ENCODE measurements at places on chromosomes 12 and 14. TPM values are rescaled to one million over a fixed set of nuclear protein-coding genes. Genes with fewer than 3 reads are reported as not detected.

KRT72 gene
- total RNA-seq, result 0.11 TPM

ENDOU gene
- not detected for total RNA-seq

FGF23 gene
- not detected for total RNA-seq

KCNK13 gene
- not detected for total RNA-seq

PLA2G1B gene
- 1.3 TPM for total RNA-seq

CCDC196 gene
- total RNA-seq, result not detected

RNASE9 gene
- total RNA-seq, result not detected

SP1 gene
- total RNA-seq, result 63.5 TPM

THAP2 gene
- 10.1 TPM for total RNA-seq

PSME1 gene
- total RNA-seq, result 391 TPM

KRT85 gene
- total RNA-seq, result not detected

SELPLG gene
- 19.0 TPM for total RNA-seq

DNA sequence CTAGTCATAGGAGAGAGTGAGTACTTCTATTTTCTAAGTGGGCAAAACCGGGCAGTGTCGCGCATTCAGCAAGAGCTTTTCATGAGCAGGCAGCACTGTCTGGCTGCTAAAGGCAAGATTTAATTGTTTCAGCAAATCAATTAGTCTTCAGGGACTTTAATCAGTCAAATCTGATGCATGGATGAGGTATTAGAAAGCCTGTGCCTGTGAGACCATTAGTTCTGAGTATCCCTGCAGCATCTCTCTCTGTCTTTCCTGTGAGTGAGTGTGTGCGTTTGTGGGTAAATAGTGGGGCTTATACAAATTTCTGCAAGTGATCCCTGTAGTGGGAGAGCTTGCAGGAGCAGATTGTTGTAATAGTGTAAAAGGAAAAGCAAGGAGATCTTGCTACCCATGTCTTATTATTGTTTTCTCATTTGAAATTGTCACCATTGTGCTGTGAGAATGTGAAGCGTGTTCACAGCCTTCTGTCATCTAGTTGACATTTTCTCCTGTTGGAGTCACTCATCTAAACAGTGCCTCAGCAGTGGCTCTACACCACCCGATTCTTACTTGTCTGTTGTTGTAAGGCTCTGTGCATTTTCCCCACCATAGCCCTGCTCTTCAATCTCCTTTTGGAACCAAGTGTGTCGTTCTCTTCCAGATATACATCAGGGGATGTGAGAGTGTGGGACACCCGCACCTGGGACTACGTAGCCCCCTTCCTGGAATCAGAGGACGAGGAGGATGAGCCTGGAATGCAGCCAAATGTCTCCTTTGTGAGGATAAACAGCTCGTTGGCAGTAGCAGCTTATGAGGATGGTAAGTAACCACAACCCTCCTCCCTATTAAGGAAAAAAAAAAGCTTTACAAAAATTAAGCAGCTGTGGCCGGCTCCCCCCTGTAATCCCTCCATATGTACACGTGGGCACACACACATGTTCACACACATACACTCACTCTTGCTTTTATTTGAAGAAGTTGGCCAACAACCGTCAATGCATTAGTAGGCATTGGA is 53.6 kb downstream of the FBXW8 start:
- no peak for DNase-seq

DNA sequence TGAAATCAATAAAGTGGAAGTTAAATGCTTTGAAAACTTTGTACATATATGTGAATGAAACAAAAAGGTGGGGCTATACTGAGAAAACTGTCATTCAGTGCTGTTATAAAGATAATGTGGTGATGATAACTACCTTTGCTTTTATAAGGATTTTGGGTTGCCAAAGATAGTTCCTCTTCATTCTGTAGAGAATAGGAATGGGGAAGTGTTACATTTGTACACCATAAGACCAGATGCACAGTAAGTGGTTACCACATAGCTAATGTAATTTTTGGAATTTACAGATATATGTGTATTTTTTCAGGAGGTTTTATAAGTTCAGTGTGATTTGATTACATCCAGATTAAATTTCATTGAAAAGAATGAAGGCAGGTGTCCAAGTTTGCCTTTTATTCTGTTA is 18.1 kb downstream of the RAB21 start:
- no peak for DNase-seq

GRCh38 chr14:103519043-103519836 is 3.4 kb downstream of the CKB start:
- DNase-seq, result no peak

DNA sequence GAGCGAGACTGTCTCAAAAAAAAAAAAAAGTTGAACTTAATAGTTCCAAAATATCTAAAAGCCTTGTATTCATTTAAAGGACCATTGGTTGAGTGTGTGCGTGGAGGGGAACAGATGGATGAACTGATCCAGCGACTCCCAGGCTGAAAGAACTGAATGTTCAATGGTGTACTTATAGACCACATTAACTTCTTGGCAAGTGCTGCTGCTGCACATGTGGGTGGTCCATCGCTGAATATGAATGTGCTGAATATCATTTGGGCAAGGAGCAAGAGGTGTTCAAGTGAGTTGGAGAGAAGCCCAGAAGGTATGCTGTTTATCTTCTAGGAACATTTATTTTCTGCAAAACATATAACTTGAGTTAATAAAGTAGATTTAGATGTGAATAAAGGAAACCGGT is 289.0 kb upstream of the RPL10L start:
- no peak for DNase-seq

- no peak for DNase-seq
Measured at GRCh38 chr12:82522762-82523161, 163.9 kb upstream of the TMTC2 start.

DNA sequence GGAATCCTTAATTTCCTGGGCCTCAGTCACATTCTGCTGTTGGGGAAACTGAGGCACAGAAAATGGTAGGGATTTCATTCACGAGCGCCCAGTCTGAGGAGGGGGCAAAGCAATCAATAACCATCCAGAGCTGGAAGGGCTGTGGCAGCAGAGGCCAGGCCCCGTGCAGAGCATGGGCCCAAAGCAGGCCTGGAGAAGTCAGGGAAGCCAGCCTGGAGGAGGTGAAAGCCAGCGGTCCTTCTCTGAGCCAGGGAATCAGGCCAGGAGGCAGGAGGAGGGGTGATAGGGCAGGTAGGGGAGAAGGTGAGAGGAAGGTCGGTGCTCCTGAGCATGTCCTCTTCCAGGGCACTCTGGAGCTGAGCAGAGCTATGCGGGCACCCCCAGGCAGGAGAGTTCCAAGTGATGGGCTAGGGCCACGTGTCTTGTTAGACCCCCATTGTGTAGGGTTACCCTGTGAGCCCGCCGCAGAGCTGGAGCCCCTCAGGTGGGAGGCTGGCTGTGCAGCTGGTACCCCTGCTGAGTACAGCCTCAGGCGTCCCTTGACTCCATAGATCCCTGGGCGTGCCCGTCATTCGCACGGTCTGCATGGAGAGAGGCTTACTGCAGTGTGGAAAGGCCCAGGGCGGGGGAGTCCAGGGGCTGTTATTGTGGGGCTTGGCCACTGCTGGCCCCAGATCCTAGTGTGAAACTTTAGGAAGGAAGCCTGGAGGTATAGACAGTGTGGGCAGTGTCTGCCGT is 4.8 kb downstream of the TNFAIP2 start:
- DNase-seq, result no peak

DNA sequence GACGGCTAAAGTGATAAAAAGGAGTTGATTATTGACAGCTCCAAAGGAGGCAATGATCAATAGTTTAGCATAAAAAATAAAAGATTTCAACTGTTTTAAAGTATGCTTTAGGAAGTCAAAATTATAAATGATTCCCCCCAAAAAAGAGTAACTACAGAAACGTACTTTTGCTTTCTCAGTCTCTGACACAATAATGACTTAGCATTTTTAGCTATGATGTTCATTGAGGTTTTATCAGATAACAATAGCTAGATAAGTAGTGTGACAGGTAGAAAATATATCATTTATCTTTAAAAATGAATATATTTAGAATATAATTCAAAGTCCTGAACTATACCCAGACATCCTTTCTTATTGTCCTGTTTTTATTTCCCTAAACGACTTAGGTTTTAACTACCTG is 352.9 kb downstream of the SOX5 start:
- DNase-seq, result no peak

DNA sequence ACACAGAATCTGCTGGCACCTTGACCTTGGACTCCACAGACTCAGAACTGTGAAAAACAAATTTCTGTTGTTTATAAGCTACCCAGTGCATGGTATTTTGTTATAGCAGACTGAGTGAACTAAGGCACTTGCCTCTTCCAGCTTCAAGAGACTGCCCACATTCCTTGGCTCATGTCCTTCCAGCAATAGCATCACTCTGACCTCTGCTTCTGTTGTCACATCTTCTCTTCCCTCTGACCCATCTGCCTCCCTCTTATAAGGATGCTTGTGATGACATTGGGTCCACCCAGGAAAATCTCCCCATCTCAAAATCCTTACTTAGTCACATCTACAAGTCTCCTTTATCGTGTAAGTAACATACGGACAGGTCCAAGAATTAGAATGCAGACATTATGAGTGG is 200.4 kb downstream of the PIK3C2G start:
- DNase-seq, result no peak

GRCh38 chr12:90090929-90091651 is 382.5 kb upstream of the ATP2B1 start:
- no peak for DNase-seq

GRCh38 chr12:108801736-108802100 is 55.7 kb downstream of the SSH1 start:
- no peak for DNase-seq

- DNase-seq, result no peak
Measured at GRCh38 chr14:103068351-103069073, 11.2 kb upstream of the CDC42BPB start.

DNA sequence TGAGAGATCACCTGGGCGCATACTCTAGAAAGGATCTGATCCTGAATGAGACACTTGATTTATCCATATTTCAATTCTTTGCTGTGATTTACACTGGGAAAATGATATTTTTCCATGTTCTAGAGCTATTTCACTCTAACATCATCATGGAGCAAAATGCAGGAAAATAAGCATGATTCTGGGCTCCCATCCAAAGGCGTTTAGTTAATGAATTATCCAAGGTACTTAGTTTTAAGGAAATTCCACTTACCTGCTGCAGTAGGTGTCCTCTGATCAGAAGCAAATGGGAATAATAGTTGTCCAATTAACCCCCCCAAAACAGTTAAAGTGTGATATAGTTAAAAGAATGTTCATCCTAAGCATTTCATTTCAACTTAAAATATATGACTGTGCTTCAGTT is 204.5 kb upstream of the PRKD1 start:
- DNase-seq, result no peak

- DNase-seq, result no peak
Measured at GRCh38 chr12:186006-186625, 27.8 kb downstream of the SLC6A12 start.

- no peak for DNase-seq
Measured at GRCh38 chr14:34425095-34425851, 36.8 kb downstream of the SPTSSA start.

- DNase-seq, result no peak
Measured at GRCh38 chr12:4160314-4161040, 113.1 kb upstream of the CCND2 start.

DNA sequence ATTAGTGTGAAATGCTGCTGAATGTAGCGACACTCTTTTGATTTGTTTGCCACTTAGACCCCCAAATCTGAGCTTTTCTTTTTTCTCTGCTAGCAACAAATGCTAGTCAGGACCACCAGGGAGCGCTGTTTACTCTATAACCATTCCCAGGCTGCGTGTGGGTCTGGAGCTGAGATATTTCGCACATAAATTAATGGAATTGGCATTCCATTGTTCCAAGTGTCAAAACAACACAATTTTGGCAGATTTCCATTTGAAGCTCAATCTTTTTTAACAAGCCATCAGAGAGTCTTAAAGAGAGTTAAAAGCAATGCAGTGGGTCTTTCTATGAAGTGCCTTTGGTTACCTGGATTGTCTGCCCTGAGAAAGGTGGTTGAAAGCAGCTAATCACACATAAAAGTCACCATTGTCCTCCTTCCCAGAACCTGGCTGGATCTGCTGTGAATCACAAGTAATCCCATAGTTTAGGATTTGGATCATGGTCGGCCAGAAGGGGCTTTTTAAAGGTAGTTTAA is 7.4 kb upstream of the TMEM132C start:
- DNase-seq, result no peak

DNA sequence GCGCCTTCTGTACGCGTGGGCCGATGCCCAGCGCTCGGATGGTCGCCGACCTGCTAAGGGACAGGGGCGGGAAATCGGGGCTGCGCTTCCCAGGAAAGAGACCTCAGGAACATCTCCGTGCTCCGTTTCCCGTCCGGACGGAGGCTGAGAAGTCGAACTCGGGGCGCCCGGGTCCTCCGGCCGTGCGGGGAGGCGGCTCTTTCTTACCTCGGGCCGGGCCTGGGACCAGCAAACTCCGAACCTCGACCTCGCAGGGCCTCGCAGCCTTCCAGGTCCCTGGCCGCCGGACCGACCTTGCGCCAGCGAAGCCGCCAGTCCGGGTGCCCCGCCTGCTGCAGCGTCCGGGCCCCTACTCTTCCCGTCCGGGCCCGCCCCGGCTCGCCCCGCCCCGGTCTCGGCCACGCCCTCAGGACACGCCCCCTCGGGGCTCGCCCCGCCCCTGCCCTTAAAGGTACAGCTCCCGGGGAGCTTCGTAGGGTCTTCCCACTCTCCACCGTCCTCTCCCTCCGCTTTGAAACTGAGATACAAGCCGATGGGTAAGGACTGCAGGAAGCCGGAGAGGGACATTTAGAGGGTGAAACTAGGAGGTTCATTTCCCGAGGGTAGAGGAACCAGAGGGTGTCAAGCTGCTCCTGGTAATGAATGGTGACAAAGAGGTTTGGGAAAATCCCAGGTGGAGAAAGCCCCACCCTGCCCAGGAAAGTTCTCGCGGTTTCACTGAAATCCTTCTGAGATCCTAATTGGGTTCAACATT is at the start of gene SLC8B1:
TSS of gene SLC8B1 (minus strand) at position 324 of the 754 bp plus-strand sequence. CDS start 2,231 bp downstream, outside the sequence.
- DNase-seq, result peak; percentile 88

DNA sequence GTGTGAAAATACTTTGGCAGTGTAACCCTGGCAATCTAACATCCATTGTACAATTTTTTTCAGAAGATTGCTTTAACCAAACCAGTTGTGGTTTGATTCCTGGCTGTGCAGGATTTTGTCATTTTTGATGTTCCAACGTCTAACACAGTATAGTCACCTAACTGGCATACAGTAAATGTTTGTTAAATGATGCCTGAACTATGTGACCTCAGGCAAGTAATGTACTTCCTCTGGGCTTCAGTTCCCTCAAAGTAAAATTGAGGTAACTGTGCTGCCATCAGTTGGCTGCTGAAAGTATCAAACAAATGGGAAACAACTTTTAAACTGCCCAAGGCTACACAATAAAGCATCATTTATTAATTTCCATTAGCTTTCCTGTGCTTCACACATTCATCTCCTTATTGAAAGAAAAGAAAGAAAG is 4.3 kb downstream of the TM7SF3 start:
- DNase-seq, result no peak

DNA sequence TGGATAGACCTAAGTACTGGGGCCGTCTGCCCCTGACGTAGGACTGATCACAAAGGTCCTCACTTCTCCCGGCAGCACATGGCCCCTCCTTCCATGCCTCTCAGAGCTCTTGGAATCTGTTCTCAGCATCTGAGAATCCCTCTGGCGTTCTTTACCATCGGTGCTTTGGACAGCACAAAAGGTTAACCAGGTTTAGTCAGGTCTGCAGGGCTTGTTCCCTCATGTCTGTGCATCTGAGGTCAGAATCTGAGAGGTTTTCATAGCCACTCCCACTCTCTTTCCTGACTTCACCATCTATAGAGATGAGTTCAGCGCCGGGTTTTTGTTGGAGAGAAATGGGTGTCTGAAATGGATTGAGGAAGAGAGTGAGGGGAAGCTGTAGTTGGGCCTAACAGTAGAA is 130.0 kb upstream of the ARHGAP5 start:
- no peak for DNase-seq

- no peak for DNase-seq
Measured at GRCh38 chr14:54226103-54226502, 170.7 kb upstream of the CDKN3 start.

- no peak for DNase-seq
Measured at GRCh38 chr12:78186670-78187069, 356.0 kb downstream of the NAV3 start.

Data from activated T-cell treated with anti-CD3 and anti-CD28 coated beads, Interleukin-2, amount 50 U/mL, for 4 hours (primary cell).